ENCODE measurements at places on chromosomes 7 and 10.

GRCh38 chr10:34941471-34942357 is 126.6 kb upstream of the PARD3 start:
- DNase-seq, result no peak

DNA sequence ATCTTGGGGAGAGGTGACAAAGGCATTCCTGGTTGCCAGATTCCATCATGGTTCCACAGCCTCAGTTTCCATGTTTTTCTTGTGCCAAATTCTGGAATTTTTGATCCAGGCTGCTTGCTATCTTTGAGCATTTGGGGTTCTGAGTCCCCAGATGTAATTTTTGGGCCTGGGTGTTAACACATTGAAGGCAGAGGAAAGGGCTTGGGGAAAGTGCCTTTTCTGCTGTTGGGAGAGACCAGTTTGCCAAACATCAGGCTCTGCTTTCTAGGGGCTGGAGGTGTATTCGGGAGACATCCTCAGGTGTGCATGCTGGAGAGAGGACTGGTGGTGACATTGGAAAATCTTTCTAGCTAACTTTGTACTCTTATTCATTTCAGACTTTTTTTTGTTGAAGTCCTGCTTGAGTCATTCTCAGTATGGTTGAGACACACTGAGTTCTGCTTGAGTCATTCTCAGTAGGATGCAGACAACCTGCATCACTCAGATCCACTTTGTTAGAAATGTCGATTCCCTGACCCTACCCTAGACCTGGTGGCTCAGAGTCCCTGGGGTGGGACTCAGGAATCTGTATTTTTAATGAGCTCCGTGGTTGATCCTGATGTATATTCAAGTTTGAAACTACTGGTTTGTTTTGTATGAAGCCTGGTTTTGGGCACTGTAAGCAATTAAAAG is 101.0 kb downstream of the LRMDA start:
- no peak for DNase-seq

- DNase-seq, result no peak
Measured at GRCh38 chr7:119900996-119901672, 371.8 kb upstream of the KCND2 start.

GRCh38 chr7:113873554-113874151 is 45.2 kb downstream of the PPP1R3A start:
- DNase-seq, result no peak

DNA sequence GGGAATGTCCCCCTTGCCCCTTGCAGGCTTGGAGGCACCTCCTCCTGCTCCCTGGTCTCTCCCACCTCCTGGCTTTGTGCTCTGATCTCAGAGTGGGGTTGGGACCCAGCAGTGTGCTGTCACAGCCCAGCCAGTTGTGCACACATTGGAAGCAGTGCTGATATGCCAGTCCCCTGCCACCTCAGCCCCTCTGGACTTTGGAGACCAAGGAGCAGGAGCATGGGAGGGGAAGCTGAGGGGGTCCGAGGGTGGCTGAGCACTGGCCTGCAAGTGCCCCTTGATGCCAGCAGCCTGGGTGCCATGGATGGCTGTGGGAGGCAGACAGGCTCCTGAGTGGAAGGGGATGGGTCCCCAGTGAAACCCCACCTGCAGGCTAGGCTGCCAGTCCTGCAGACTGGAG is 235.4 kb downstream of the ZNF716 start:
- DNase-seq, result no peak

DNA sequence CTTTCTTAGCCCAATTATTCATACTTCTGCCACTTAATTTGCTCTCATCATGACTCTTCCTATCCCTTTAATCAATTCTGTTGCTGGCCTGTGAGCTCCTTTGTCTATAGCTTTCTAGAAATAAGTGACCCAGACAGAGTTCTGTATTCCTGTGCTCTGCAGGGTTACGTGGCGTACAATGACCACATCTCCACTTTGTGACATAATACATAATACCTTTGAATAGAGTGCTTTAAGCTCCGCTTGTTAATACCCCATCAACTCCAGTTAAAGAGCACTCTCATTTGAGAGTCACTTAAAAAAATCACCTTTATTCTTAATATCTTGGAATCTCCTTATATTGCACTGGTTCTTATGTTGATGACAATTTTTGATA is 619.0 kb downstream of the PARD3 start:
- DNase-seq, result no peak

DNA sequence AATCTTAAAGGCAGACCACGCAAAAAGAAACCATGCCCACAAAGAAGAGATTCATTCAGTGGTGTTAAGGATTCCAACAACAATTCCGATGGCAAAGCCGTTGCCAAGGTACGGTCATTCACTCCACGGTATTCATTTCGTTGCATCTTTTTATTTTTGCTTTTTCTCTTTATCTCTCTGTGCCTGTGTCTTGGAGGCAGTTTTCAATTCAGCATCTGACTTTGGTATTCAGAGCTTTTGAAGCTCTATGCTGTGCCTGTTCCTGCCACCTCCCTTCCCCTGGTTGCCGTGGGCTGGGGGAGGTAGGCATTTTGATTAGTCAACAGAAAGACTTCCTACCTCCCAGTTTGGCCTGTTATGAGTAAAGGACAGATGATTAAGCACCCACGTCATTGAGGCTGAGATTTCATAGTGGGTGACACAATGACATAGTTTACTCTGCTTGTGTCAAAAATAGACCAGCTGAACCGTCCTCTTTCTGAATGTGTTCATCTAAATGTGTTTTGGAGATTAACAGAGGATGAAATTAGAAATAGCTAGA is 149.5 kb downstream of the ARID5B start:
- no peak for DNase-seq

DNA sequence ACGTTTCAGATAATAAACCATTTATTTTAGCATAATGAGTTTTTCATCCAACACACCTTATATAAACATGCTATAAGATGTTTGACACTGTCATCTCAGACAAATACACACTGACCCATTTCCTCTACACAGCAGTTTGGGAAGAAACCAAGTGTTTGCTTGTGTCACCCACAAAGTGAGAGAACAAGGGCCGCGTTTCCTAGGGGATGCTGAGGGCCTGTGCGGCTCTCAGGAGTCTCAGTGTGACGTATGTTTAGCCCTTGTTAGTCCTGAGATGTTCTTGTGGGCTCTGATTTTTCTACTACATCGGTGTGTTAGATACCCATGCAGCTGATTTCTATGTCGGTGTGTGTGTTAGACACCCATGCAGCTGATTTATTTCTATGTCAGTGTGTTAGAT is 266.3 kb downstream of the DIP2C start:
- DNase-seq, result no peak

- no peak for DNase-seq
Measured at GRCh38 chr10:47261121-47261520, 38.9 kb upstream of the GDF10 start.

GRCh38 chr10:101358706-101359300 is 4.8 kb downstream of the BTRC start:
- DNase-seq, result no peak

DNA sequence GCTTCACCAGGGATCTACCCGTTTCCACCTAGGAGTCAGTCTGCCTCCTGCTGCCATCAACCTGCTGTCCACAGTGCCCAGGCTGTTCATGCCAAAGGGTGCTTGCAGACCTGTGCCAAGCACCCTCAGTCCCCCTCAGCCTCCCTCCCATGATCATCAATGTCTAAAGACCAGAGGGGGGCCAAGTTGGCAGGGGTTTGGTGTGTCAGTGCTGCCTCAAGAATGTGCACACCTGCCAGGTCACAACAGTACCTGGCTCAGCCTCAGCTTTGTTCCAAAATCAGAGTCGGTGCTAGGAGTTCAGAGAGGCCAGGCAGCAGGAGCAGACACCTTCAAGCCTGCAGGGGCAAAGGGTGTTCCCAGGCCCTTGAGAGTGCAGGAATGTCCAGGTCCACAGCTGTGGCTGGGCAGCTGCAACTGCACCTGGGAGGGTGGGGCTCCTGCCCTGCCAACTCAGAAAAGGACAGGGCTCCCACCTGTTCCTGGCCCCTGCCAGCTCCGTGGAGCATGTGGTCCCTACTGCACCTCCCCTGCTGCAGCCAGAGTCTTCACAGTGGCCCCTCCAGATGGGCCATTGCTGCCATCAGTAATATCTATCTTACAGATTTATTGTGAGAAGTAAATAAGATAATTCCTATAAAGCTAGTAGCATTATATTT is 219.5 kb downstream of the POLR1F start:
- no peak for DNase-seq

DNA sequence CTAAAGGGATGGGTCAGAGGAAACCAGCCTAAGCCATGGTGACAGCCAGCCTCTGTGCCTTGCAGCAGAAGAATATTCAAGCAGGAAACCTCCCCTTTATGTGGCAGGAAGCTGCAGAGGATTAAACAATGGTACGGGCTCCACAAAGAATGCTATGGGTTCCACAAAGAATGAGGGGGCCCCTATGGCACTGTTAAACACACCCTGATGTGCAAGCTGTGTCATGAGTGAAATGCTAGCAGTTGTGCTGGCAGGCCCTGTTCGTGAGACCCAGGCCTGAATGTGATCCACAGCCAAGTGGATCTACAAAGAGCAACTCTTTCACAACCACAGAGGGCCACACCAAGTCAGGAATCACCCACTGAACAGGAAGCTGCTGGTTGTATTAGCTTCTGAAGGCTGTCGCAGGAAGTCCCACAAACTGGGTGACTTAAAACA is 68.9 kb downstream of the MYOF start:
- peak; percentile 81 for DNase-seq

GRCh38 chr10:75751232-75751631 is 319.8 kb downstream of the LRMDA start:
- DNase-seq, result no peak

- no peak for DNase-seq
Measured at GRCh38 chr7:116194115-116194514, 16.2 kb upstream of the TES start.

DNA sequence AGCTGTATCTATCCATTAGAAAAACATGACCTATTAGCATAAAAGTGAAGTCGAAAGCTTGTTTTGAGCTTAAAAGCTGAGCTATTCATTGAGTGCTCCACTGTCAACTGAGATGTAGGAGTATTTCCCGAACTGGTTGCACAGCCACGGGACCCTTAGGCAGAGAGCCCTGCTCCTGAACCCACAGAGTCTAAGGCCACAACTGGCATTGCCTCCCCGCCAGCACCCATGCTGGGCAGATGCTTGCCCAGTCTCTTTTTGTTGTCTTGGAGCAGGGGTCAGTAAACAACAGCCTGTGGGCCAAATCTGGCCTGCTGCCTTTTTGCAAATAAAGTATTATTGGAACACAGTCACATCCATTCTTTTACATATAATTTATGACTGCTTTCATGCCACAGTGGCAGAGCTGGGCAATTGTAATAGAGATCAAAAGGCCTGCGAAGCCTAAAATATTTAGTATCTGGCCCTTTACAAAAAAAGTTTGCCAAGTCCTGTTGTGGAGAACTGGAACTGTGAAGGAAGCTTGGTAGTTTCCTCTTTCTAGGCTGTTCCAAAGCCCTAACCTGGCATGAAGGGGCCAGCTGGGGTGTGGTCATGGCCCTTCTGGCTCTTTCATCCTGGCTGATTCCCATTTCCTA is 58.4 kb upstream of the WAPL start:
- no peak for DNase-seq

- no peak for DNase-seq
Measured at GRCh38 chr7:11726794-11727155, 105.2 kb downstream of the THSD7A start.

DNA sequence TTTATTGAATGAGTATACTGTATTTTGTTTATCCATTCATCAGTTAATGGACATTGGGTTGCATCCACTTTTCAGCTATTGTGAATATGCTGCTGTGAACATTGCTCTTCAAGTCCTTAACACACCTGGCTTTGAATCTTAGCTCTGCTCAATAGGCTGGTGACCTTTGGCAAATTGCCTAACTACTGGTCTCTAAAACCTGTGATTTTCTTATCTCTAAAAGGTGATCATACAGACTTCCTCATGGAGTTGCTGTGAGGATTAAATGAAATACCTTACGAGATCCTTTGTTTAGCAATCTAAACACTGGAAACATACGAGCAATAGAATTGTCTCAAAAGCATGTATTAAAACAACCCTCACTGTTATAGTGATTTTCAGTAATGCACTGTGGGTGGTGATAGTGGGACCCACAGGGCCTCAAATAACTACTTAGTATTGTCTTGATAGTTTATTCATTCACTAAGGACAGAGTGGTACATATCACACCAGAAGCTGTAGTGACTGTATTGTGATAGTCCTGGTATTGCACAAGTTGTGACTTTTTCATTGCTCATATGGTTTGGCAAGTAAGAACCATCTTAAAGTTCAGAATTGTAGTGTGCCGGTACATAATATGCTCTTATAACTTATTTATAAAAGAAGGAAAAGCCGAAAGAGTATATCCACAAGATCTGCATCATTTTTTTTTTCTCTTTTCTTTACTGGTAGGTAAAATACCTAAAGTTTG is 257.6 kb downstream of the EXOC4 start:
- no peak for DNase-seq

DNA sequence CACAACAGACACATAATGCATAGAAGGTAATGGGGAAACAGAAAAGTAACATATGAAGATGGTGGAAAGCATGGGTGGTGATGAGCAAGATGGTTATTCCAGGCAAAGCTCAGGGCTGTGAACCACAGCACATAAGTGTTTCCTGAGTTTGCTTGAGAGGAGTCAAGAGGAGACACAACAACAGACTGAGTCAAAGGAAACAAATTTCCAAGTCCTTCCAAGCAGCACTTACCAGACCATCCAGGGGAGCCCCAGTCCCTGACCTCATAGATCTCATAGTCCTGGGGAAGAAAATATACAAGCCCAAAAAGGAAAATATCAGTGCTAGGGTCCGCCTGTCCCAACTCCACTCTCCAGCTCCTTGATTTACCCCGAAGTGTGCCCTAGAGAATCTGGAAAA is 216.6 kb upstream of the FZD1 start:
- DNase-seq, result no peak

DNA sequence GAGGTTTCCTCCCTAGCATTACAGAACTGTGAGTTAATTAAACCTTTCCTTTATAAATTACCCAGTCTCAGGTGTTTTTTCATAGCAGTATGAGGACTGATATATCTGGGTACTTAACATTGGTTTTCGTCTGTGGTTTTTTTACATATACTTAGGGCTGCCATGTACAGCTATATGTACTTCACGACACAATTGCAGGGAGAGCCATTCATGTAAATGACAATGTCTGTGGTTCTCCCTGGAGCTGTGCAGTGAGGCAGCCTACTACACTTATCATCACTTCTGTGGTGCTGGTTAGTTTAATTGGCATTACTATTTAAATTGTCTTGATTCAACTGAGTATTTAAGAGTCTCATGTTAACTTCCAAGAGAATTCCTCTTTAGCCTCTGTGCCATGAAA is 40.7 kb downstream of the AVL9 start:
- no peak for DNase-seq

- no peak for DNase-seq
Measured at GRCh38 chr10:118310822-118311221, 31.3 kb downstream of the FAM204A start.

- DNase-seq, result no peak
Measured at GRCh38 chr7:135206941-135207391, 4.4 kb downstream of the WDR91 start.

DNA sequence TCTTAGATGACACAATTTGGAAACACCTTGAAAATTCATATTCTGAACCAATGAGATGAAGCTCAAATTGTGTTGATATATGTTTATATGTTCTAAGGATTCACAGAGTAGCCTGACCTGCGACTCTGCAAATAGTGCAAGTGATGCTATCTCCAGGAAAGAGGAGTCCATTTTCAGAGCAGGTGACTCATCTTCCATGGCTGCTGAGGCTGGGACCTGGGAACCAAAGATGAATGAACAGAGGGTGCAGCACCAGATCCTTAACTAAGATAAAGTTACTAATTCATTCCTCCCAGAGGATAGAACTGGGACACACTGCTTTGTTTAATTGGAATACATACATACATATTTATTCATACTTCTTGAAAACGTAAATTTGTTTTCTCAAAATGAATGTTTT is 240.6 kb upstream of the SEMA3C start:
- peak; percentile 49 for DNase-seq

GRCh38 chr7:158499082-158499455 is 88.6 kb downstream of the PTPRN2 start:
- DNase-seq, result no peak
